Activated CD4-positive, CD25-positive, alpha-beta regulatory T cell treated with anti-CD3 and anti-CD28 coated beads, Interleukin-2, amount 50 U/mL, for 16 hours (primary cell): ENCODE measurements at places on chromosomes 3 and 15.
A peak's percentile ranks its signal among the peaks of the same experiment; 100 is the strongest.

DNA sequence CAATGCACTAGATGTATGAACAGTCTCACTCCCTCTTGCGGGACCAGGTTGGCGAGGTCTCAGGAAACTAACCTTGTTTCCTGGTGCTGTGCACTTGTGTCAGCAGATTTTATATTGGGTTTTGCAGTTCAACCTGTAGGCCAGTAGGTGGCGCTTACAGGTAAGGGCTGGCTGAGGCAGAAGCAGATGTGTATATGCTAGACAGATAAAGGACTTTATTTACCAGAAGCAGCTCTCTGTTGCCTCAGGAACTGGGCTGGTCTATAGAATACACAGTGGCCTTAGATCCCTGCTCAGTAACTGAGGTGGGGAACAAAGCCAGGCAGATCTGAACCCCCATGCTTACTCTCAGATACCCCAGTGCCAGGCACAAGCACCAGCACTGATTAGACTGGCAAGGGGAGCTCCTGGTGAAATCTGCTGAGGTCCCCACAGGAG, 296.8 kb downstream of the DOCK3 start:
- DNase-seq, result peak; percentile 47

GRCh38 chr3:50138266-50139200, 16.6 kb upstream of the SEMA3F start:
- no peak for DNase-seq

DNA sequence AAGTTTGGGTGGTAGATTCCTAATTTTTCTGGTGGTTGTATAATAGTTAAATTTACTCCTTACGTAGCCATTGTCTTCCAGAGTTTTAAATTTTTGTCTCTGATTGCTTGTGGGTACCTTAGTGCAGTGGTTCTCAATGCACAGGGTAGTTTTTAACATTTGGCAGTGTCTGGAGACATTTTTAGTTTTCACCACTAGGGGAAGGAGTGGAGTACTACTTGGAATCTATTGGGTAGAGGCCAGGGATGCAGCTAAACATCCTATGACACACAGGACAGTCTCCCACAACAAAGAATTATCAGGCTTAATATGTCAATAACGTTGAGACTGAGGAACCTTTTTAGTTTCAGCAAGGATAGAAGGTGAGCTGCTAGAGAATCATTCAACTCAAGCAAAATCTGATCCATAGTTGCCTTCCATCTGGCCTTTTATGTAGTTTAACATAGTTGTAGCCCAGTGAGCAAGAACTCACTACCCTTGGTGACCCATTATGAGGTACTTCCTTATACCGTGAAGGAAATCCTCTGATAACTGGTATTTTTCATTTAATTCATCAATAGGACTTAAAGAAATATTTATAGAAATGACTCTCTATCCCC, 8.6 kb upstream of the STX19 start:
- no peak for DNase-seq

GRCh38 chr3:47313341-47314055, 30.8 kb downstream of the KLHL18 start:
- DNase-seq, result no peak

DNA sequence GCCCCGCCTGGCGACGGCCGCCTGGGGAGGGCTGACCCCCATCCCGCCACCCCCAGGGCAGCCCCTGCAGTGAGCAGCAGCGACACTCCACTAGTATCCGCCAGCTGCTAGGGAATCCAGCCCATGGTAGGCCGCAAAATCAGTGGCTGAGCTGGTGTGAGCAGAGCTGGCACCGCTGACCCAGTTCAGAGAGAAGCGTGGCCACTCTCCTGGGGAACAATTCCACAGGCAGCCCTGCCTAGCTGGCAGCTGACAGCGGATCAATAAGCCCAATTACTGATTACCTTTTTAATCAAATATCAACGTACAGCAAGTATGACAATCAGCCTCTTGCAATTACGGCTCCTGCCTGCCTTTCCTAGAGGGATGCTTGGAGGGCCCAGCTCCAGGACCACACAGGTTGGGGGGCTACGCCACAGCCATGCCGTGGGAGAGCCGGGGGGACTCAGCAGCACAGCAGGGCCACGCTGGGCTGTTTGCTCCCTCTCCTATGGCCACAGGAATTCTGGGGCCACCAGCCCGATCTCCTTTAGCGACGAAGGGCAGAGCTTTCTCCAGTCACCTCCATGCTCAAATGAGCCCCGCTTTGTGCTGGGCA, 13.9 kb downstream of the DNAJB8 start:
- no peak for DNase-seq

DNA sequence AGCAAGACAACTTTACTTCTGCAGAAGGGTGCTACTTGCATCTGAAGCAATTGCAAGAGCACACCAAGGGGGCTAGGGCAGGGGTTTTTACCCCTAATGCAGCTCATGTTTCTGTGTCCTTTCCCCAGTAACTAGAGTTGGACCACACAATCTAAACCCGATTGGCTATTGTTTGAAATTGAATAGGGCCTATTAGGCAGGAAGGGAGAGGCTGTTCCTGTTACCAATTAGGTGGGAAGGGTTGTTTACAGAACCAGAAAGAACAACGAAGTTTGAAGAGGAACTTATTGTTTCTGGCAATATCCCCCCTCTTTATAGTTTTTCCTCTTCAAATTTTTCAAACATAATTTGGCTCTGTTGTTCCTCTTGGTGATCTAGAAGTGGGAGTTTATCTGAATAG, 85.5 kb downstream of the CHCHD4 start:
- DNase-seq, result no peak

GRCh38 chr3:189286188-189286587, 114.4 kb downstream of the TPRG1 start:
- no peak for DNase-seq

DNA sequence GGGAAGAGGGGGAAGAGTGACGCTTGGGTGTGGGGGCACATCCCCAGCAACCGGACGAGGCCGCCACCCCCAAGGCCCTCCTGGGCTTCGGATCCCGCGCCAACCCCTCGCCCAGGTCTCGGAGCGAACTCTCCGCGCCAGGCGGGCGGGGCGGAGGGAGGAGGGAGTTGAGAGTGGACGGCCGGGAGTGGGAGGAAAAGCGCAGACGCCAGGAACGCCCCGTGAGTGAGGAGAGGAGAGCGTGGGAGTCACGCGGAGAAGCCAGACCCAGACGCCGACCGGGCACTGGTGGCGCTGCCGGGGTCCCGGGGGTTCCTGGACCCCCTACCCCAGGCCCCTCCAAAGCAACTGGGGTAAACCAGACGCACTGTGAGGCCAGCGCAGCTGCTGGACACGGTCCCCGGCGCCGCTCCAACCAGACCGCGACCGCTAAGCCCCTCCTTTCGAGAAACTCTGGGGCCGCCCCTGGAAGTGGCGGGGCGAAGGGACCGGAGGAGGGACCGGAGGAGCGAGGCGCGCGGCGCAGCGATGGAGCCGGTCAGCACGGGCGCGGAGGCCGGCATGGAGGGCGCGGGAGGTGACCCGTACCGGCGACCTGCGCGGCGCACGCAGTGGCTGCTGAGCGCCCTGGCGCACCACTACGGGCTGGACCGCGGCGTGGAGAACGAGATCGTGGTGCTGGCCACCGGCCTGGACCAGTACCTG, at the start of gene EFCC1:
TSS of gene EFCC1 (plus strand) at position 204 of the 705 bp plus-strand sequence. CDS start at position 529, 325 bp downstream.
- no peak for DNase-seq

- DNase-seq, result no peak
These were observed 222.7 kb upstream of the DNAJC19 start for GRCh38 chr3:181212271-181212670.

GRCh38 chr3:194135806-194136518, at the start of gene HES1:
TSS of gene HES1 (plus strand) at chr3:194136148. CDS start at chr3:194136381, 233 bp downstream.
- no peak for DNase-seq

- DNase-seq, result no peak
These were observed 710 bp downstream of the TJP1 start for GRCh38 chr15:29821416-29822099.

DNA sequence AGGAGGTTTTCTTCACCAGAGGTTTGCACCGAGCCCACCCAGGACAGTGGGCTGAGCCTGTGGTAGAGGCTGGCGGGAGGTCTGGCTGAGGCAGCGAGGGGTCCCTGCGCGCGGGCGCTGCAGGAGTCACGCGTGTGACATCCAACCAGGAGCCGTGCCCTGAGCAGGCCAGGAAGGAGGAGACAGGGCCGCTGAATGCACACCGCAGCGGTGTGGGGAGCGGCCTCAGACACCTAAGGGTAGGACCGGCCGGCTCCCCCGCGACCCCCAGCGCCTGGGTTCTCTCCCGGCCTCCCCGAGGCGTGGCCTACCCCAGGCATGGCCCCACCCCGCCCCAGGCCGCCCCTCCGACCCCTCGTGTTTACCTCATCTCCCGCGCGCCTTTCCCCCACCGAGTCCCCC, 412 bp downstream of the SLC41A3 start:
- DNase-seq, result peak; percentile 11

- no peak for DNase-seq
These were observed 65.2 kb downstream of the CERS3 start for GRCh38 chr15:100463515-100463914.

GRCh38 chr15:93929375-93930094, 301.8 kb upstream of the MCTP2 start:
- no peak for DNase-seq

DNA sequence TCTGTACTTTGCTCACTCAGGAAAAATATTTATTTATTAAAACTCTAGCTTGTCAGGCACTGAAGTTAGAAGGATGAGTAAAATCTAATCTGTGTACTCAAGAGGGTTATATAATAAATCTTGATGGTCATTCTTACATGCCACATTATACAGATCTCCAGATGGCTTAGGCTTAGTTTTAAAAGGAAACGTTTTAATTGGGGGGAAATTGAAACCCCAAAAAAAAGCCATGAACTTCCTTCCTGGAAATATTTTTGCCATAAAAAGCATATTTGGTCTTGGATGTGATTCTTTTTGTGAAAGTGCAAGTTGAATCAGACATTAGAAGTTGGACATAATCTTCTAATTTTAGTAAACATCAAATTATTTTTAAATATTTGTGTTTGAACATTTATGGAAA, 6.0 kb downstream of the SENP8 start:
- DNase-seq, result no peak

GRCh38 chr3:66372681-66373350, 128.0 kb downstream of the LRIG1 start:
- DNase-seq, result no peak

GRCh38 chr15:99059010-99059981, 45.6 kb upstream of the SYNM start:
- no peak for DNase-seq

GRCh38 chr3:87797872-87798566, 260.8 kb downstream of the CGGBP1 start:
- no peak for DNase-seq

- no peak for DNase-seq
These were observed 964.9 kb upstream of the NR2F2 start for GRCh38 chr15:95365511-95366107.

- no peak for DNase-seq
These were observed 80.8 kb downstream of the MOBP start for GRCh38 chr3:39548282-39548681.

DNA sequence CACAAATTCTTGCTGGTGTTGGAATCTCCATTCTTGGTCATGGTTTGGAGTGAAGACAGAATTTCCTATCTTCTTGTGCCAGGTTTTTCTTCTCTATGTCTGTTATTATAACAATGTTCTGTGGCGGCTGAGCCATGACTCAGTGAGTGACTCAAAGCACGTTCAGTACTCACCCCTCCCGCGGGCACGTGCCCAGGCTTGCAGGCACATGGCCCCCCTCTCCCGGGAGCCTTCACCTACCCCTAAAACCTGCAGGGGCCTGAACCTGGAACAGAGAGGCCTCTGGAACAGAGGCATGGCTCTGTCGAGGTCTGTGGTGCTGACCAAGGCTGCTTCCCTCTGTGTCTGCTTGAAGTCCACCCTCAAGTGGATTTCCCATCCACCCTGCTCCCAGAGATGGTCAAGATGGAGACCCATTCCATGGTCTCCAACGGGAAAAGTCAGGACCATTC, 27.6 kb downstream of the PLXNB1 start:
- DNase-seq, result no peak

- DNase-seq, result no peak
These were observed 72.3 kb upstream of the HACD2 start for GRCh38 chr3:123657111-123657510.

DNA sequence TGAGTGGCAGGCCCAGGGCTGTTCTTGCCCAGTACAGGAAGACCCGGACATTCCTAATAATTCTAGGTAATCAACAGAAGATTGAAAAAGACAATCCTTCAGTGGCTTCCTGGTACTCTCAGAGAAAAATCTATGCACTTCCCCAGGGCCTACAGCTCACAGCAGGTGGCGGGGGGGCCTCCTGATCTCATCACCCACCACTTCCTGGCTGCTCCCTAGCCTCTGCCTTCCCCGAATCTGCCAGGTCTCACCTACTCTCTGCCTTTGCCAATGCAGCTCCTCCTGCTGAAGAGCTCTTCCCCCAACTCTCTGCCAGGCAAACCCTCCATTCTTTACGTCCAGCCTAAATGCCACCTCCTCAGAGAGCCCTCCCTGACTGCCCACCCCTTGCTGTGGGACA, 37.5 kb downstream of the EHD4 start:
- peak; percentile 61 for DNase-seq

DNA sequence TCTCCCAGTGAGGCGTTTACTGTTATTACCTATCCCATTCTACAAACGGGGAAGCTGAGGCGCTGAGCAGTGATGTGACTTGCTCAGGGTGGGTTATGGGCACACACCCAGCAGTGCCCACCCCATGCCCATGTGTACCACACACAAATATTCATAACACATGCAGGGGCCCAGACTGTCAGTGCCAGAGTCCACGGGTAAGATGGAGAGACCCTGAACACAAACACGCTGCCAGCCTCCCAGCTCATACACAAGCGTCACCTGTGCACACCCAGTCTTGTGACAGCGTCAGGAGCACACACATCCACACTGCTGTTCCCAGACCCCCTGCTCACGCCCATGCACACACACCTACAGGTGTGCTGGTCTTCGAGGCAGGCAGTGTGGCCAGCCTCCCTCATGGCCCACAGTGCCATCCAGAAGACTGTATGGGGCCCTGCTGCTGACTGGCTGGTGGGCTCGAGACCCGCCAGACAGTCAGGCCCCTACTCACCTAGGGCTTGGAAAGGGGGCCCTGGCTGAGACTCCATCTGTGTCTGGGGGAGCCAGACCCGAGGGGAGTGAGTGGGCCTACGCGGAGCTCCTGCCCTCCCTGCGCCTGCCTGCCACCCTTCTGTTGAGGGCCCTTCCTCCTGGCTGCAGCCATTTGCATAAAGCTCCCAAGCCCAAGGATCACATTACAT, 39.4 kb downstream of the DNAJB8 start:
- DNase-seq, result no peak

- DNase-seq, result no peak
These were observed 73.0 kb downstream of the NEO1 start for GRCh38 chr15:73125219-73125618.

- no peak for DNase-seq
These were observed 37.0 kb downstream of the NPTN start for GRCh38 chr15:73596174-73596573.

GRCh38 chr15:62240121-62241096, 75.3 kb upstream of the C2CD4B start:
- no peak for DNase-seq

DNA sequence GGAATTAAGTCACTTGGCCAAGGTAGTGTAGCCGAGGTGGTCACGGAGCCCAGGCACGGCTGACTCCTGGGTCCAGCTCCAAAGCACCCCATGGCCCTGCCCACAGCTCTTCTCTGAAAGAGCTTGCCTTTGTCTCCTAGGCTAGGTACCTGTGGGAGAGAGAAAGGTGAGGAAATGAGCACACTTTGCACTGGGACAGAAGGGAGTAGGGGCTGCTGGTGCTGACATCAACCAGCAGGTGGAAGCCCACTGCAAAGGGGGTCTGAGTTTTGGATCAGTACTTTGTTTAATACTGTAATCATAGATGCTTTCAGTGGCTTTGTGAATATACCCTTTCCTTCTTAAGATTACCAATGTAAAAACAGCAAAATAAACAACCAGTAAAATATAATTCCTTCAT, 128.3 kb upstream of the EIF1B start:
- no peak for DNase-seq

GRCh38 chr3:16670191-16670590, 65.0 kb upstream of the DAZL start:
- DNase-seq, result no peak
